ENCODE measurements at places on chromosomes 3 and 15.

DNA sequence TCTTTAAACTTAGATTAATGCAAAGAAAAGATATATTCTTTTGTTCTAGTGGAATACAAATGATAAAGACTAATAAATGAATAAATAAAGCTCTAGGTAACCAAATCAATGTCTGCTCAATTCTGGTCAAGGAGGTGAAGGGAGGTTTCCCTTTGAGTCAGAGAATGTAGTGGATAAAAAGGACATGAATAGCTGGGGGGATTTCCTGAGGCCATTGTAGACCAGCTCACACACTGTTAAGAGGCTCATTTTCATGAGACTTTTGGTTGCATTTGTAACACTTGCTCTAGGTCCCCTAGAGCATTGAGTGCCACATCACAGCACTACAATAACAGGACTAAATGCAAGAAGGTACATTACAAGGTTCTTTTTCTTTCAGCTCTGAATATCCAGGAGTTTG is 170.7 kb downstream of the TIGIT start:
- DNase-seq: no peak

DNA sequence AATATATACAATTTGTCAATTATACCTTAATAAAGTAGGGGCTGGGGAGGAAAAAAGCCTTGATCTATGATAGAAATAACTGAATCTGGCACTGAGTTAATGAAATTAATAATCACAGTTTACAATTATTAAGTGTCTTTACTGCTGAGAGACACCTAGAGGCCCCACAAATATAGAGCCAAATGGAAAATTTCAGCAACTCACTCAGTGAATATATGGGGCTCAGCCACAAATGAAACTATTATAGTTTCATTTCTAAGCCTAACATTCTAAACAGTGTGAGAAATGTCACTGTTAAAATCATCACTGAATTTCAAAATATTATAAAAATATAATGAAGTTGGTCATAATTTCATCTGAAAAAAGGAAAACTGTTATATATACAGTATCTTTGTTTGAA is 40.3 kb downstream of the GNB4 start:
- no peak for DNase-seq

DNA sequence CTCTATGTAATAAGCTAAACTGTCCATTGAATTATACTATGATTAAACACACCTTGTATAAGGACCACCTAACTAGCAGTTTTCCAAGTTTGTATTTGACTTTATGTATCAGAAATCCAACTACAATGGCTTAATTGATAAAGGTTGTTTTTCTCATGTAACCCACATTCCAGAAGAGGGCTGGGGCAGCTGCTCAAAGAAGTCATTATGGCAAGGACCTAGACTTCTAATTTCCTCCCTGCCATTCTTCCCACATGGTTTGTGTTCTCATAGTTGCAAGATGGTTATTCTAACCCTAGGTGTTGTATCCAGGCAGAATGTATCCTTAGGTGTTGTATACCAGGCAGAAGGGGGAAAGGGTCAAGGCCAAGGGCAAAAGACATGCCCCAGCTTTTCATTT is 35.7 kb downstream of the GPR176 start:
- no peak for DNase-seq

DNA sequence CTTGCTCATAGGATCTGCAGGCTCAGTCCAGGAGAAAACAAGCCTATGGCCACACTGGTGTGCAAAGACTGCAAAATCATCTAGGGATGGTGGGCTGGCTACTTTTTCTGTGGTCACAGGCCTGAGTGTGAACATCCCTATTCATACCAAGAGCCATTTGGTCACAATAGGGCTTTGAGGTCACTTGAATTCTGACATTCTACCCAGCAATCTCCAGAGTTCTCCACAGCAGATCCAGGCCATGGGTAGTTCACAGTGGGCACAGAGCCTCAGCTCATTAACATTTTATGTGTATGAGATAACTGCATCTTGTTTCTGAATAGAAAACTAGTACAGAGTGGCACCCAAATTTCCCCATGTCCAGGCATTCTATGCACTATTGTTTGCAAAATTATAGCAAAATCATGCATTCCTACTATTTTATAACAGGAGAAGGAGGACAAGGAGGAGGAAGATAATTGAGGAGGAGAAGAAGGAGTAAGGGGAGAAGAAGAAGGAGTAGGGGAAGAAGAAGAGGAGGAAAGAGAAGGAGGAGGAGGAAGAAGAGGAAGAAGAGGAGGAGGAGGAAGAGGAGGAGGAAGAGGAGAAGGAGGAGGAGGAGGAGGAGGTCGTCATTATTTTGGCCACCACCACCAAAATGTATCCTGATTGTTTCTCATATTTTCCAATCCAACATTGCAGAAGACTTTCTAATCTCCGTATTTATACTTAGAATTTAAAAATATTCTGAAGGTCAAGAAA is 129.0 kb downstream of the SEMA6D start:
- no peak for DNase-seq

DNA sequence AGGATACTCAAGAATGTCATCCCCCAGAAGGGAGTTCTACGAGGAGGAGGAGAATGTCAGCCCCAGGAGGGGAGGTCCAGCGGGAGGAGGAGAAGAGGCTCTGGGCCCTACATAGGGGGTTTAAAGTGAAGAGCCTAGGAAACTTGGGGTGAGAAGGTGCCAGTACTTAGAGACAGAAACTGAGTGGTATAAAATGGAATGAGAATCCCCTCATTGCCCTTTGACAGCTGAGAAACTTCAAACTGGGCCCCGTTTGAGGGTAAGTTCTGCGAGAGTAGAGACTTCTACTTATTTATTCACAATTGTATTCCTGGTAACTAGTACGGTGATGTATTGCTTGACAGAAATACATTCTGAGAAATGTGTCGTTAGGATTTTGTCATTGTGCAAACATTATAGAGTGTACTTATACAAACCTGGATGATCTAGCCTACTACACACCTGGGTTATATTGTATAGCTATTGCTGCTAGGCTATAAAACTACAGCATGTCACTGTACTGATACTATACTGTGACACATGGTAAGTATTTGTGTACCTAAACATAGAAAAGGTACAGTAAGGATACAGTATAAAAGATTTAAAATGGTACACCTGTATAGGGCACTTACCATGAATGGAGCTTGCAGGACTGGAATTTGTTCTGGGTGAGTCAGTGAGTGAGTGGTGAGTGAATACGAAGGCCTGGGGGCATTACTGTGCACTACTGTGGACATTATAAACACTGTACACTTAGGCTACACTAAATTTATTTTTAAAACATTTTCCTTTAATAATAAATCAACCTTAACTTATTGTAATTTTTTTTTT is 62.0 kb downstream of the TSC22D2 start:
- no peak for DNase-seq

DNA sequence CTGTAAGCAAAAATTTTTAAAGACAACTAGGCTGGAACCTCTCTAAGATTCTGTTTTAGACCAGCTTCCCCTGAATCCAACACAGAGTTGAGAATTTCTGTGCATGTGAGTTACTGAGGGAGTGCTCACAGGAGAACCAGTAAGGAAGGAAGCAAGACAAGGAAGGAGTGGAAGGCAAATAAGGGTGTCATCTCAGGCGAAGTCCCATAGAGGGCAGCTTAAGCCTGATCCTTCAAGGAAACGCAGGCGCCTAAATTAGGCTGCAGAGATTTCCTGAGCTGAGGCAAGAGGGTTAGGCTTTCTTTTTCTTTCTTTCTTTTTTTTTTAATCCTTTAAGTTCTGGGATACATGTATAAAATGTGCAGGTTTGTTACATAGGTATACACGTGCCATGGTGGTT is 36.2 kb upstream of the COL6A6 start:
- no peak for DNase-seq

- DNase-seq: no peak
Measured at GRCh38 chr3:134356411-134357040, 17.7 kb downstream of the AMOTL2 start.

DNA sequence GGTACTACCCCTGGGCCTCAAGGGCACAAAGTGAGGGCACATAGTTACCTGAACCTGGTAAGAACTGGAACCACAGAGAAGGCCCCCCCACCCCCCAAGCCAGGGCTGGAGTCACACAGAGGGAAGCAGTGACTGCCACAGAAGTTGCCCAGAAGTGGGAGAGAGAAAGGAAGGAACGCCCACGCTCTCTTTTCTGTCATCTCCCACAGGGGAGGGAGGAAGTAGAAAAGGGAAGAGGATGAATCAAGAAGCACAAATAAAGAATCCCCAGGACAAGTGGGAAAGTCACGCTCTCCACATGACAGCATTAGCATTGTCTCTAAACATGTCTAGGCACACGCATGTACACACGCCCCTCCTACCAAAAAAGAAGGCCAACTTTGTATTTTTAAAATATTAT is 114.7 kb upstream of the FRMD4B start:
- DNase-seq: no peak

DNA sequence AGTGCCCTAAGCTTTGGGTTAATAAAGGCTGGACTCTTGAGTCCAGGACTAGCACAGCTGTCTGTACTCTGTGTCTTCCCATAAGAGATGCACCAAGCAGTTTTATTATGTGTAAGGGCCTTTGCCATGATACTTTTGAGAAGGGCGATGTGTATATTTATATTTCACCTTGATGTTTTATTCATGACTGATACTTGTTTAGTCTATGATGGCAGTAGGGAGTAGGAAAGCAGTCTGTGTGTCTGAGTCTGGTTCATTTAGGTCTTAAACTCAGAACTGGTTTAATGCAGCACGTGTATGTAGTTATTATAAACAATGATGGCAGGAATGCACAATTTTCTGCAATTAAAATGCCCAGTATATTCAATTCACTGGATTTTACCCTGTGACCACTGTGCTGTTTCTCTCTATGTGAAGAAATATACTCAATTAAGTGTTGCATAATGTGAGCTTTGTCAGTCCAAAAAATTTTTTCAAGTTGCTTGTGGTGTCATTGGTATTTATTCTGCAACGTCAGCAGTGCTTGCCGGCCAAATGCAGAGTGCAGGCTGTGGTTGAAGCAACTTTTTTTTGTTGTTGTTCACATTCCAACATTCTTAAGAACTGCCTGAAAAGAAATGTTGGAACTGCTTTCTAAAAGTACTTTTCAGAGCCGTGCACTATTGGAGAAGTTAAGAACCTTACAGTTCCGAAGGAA is 423.7 kb upstream of the SEMA6D start:
- DNase-seq: no peak

- DNase-seq: no peak
Measured at GRCh38 chr3:122533480-122533879, 18.7 kb upstream of the KPNA1 start.

- DNase-seq: no peak
Measured at GRCh38 chr3:136171097-136171542, 25.0 kb downstream of the MSL2 start.

GRCh38 chr3:71109241-71109976 is 474.1 kb downstream of the FOXP1 start:
- no peak for DNase-seq

GRCh38 chr15:45094358-45094730 is 19.6 kb downstream of the DUOX2 start:
- no peak for DNase-seq

- DNase-seq: no peak
Measured at GRCh38 chr15:59388670-59389069, 16.0 kb upstream of the MYO1E start.

DNA sequence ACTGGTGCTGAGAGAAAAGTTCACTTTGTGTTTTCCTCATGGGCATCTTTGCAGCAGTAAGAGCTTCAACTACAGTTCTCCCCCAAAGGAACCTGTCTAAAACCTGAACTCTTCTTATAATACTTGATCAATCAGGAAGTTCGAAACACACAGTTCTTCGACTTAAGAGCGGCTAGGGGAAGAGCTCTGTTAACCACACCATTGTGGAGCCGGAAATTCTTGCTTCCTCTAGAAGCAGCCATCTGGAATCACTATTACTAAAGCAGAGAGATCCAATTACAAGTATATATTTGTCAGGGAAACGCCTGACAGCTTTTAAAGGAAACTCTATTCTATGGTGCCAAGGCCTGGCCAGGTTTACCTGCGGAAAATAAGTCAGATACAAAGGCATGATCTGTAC is 337.3 kb upstream of the CBLB start:
- DNase-seq: peak; percentile 30

- no peak for DNase-seq
Measured at GRCh38 chr3:127789051-127789450, 33.3 kb downstream of the MGLL start.

DNA sequence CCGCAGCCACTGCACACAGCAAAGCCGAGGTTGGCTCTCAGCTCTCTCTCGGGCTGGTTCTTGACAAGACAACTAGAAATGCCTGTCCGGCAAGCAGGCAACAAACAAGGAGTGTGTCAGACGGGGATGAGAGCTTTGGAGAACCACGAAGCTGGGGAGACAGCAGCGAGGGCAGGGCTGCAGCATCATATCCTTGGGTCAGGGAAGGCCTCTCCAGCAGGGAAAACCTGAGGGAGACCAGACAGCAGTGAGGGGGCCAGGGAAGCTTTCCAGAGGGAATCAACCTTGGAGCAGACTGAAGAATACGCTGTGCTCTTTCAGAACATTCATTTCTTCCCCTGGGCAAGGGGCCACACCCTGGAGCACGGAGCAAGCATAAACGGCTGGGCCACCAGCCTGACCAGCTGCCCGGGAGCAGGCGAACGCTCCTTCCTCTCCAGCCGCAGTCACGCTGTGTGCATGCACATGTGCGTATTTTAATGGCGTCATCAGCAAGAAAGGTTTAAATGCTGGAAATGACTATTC is 58.7 kb downstream of the CHSY1 start:
- no peak for DNase-seq

DNA sequence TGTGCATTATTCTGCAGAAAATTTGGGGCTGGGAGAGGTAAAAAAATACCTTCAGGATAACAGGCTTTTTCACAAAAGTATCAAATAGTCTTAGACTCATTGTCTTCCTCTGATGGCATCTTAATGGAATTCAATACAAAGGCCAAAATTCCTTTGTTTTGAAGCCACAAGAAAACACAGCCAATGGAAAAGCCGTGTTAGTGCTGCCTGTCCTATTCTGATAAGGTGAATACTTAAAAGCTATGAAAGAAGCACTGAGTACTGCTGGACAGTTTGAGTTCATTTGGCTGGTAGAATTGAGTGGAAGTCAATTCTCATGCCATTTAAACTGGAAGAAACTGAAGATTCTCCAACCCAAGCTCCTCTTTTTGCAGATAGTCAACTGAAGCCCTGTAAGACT is 395.3 kb upstream of the TPRG1 start:
- DNase-seq: no peak

GRCh38 chr15:41773729-41774061 is 589 bp upstream of the MAPKBP1 start:
- DNase-seq: no peak

- DNase-seq: no peak
Measured at GRCh38 chr3:9373465-9373864, 10.6 kb downstream of the THUMPD3 start.

- DNase-seq: no peak
Measured at GRCh38 chr15:28459279-28459678, 73.5 kb downstream of the GOLGA8G start.

GRCh38 chr15:69304182-69304545 is 5.5 kb downstream of the PAQR5 start:
- no peak for DNase-seq

DNA sequence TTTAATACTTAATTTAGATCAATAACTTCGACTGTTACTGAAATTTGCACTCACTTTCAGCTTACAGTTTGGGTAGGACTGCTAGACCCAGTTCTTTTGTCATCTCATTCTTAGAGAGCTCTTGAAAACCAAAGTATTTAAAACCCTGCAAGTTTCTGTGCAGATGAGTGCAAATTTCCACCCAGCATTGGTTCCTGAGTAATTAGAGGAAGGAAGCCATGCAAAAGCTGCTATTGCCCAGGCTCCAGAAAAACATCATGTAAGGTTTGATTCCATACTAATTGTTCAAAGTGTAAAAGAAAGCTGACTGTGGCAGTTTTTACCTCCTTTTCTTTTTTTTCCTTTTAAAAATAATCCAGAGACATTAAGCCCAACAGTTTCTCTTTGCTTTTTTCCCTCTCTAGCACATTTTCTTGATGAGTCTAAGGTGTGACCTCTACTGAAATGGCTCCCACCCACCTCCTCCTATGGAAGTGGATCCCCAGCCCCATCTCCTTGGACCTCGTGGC is 30.3 kb downstream of the ABHD2 start:
- DNase-seq: no peak

All from CD4-positive, alpha-beta T cell treated with Interleukin-15 for 4 hours (primary cell).